Lung (tissue), 17 donors: ENCODE measurements at places on chromosomes 7 and 10.
A peak's percentile ranks its signal among the peaks of the same experiment; 100 is the strongest.

DNA sequence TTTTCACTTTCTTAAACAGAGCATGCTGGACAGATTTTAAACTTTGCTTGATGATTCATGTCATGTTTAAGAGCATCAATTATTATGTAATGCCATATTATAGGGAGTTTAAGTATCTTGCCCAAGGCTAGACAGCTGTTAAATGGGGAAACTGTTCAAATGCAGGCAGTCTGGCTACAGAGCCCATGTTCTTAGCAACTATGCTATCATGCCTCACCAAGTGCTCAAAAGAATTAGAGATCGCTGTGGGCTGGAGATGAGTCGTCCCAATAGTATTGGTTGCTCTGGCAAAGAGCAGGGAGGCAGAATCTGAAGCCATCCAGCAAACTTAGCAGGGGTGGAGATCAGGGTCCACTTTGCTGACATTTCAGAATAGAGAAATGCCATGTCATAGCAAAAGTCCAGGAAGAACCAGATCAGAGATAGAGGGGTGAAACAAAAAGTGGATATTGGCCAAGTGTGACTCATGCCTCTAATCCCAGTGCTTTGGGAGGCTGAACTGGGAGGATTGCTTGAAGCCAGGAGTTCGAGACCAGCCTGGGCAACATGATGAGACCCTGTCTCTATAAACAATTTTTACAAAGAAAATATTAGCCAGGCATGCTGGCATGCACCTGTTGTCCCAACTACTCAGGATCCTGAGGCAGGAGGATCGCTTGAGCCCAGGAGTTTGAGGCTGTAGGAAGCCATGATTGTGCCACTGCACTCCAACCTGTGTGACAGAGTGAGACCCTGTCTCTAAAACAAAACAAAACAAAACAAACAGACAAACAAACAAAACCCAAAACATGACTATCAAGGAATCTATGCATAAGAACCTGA is 57.8 kb downstream of the BAMBI start:
- peak; percentile 40 for DNase-seq

GRCh38 chr7:92608380-92609322 is 18.5 kb upstream of the FAM133B start:
- peak; percentile 43 for DNase-seq

- DNase-seq, result no peak
These were observed 51.8 kb upstream of the BET1 start for GRCh38 chr7:94055963-94056362.

DNA sequence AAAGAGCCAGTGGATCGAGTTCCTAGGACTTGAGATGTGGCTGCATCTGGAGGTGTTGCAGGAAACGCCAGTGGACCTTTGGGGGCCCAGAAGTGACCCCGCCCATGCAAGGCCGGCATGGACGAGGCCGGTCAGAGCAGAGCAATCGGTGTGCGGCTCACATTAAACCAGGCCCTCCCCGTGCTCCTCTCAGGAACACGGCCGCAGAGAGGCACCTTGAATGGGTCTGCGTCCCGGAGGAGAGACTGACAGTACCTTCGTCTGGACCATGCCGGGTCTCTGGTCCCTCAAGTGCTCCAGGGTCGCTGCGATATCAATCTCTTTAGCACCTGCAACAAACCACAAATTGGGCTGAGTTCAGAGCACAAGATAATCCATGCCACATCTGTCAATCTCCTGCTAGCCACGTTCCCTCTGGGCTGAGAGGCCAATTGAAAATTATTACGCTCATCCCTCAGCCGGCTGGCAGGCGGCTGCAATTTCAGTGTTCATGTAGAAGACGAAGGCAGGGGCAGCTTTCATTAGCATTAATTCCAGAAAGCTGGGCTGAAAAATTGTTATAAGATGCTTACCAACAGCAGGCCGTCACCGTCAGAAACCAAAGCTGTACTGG is 212.0 kb downstream of the DNAJB6 start:
- DNase-seq, result no peak

GRCh38 chr10:108454793-108455192 is 1290.3 kb upstream of the SORCS1 start:
- DNase-seq, result no peak

DNA sequence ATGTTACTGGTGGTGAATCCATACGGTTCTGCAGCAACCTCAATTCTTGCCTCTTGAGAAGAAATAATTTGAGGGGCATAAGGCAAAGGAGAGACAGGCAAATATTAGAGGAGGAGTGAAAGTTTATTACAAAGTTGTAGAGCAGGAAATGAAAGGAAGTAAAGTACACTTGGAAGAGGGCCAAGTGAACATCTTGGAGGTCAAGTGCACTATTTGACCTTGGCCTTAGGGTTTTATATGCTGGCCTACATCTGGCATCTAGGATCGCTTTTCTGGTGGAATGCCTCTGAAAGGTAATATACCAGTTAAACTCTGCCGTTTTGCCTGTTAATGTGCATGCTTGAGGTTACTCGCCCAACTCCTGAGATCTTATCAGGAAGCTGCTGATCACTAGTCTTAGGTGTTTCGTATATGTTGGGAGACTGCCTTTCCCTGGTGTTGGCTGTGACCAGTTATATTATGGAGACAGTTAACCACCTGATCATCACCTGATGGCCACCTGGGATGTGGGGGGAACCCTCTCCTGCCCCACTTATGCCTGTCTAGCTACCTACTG is 66.1 kb upstream of the CYP2C18 start:
- DNase-seq, result no peak

DNA sequence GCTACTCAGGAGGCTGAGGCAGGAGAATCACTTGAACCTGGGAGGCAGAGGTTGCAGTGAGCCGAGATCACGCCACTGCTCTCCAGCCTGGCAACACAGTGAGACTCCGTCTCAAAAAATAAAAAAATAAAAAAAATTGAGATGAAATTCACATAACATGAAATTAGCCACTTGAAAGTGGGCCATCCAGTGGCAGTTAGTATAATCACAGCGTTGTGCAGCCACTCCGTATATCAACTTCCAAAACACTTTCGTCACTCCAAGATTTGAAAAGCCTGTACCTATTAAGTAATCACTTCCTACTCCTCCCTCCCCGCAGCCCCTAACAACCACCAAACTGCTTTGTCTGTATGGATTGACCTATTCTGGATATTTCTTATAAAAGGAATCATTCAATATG is 20.7 kb upstream of the CACUL1 start:
- DNase-seq, result no peak

- no peak for DNase-seq
These were observed 506 bp upstream of the FAM170B start for GRCh38 chr10:49134327-49134726.

GRCh38 chr7:81687062-81687461 is 82.8 kb downstream of the HGF start:
- peak; percentile 66 for DNase-seq

DNA sequence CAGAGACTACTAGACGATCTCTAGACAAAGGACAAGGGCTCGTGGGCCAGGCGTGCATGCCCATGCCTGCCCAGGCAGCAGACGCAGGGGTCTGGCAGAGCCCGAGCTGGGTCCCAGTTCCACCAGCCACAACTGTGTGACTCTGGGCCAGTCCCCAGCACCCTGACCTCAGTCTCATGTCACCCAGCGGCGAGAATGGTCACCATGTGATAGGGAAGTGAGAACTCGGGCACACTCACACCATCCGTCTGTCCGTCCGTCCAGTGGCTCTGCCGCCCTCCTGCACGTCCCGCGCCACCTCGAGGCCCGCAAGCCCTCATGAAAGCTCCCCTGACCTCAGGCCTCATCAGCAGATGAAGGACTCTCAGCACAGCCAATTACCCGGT is 280.0 kb downstream of the ELFN1 start:
- DNase-seq, result no peak

- peak; percentile 75 for DNase-seq
These were observed 90.3 kb downstream of the INPP5A start for GRCh38 chr10:132627666-132628531.

DNA sequence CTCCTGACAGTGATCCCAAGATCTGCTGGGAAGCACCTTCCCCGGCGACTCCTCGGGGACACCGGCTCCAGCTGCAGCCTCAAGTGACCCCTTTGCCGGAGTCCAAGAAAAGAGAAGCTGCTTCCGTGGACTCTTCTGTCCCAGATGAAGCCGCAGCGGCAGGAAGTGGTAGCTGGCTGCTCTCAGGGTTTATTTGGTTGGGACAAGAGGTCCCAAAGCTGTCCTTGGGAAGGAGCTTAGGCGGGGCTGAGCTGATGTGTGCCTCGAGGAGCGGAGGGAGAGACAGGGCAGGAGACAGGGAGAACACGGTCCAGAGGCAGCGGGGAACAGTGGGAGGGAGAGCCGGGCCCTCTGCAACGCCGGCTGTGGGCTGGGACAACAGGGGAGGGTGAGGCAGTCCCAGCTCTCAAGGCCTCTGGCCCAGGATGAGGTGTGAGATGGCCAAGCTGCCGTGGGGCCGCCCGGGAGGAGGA is 13.1 kb upstream of the FAM20C start:
- DNase-seq, result no peak

GRCh38 chr7:132118641-132119040 is 457.6 kb downstream of the PLXNA4 start:
- DNase-seq, result no peak

GRCh38 chr10:113980408-113981087 is 63.1 kb upstream of the ADRB1 start:
- DNase-seq, result no peak

DNA sequence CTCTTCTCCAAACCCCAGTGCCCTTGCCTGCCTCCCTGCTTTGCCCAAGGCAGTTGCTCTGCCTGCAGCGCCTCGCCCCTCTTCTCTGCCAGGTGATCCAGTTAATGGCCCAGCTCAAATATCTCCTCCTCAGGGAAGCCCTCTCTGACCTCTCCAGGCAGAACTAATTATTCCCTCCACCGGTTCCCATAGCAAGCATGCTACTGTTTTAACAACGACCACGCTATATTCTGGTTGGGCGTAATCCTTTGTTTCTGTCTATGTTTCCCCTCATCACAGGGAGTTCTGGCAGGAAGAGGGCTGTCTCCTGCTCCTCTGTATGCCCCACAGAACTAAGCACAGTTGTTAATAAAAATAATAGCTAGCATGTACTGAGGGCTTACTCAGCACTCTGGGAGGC is 36.8 kb upstream of the R3HCC1L start:
- no peak for DNase-seq

GRCh38 chr7:110010359-110010758 is 1080.6 kb upstream of the LRRN3 start:
- DNase-seq, result no peak

GRCh38 chr7:88759230-88760135 is at the start of gene ZNF804B:
Gene ZNF804B (plus strand): TSS chr7:88759700. CDS start chr7:88759977, 277 bp downstream.
- DNase-seq, result peak; percentile 28

DNA sequence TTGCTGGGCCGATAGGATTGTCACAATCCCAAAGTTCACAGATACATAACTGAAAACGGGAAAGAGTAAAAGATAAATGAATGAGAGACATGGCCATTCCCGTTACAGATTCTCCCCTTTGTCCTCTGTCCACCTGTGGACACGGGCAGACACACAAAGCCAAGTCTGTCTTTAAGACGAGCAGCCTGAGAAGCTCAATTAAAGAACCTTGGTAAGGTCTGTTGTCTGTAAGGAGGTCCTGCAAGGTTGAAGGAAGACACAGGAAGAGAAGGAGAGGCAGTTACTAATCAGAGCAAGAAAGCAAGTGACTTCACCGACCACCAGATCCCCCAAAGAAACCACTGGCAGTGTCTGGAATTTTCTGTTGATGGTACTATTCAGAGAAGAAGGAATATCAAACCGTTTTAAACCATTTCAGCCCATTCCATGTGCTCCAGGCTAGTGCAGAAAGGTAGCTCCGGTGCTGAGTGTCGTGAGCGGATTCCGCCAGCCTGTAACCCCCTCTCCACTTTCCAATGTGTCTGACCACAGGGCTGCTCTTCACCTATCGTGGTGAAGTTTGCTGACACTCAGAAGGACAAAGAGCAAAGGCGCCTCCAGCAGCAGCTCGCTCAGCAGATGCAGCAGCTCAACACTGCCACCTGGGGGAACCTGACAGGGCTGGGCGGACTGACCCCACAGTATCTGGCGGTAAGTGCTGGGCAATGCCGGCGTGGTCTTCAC is 252.6 kb downstream of the CELF2 start:
- peak; percentile 86 for DNase-seq

DNA sequence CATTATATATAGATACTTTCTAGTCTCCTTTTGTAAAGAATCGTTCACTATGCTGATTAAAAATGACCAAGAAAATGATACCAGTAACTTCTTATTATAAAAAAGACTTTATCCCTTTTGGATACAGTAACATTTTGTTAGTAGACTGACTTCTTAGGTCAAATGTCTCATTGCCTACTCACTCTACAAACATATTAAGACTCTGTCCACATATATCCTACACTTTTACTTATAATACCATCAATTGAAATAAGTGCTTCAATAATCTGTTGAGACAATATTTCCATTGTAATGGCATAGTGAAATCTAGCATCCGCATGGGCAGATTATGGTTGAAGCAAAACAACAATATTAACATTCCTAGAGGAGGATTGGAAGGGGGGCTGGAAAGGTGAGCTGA is 180.6 kb downstream of the ARL4A start:
- DNase-seq, result no peak

- DNase-seq, result no peak
These were observed 131.3 kb downstream of the FAM53B start for GRCh38 chr10:124612611-124613498.

GRCh38 chr10:69439350-69439739 is 11.9 kb upstream of the TSPAN15 start:
- no peak for DNase-seq

- peak; percentile 76 for DNase-seq
These were observed 403.9 kb upstream of the CELF2 start for GRCh38 chr10:10613656-10614244.

DNA sequence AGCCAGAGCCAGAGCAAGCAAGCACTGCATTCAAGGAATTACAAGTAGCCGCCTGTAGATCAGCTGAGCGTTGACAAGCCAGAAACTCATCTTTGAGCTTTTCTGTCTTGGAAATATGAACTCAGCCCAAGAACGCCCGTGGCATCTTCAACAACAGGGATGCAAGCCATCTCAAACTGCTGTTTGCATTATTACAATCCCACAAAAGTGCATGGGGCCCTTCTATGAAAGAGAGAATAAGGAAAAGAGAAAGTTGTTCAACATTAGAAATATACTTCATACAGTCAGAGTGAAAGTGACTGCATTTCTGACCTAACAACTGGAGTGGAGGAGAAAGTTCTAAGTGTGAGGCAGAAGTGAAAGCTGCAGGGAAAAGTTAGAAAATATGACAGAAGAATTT is 6.5 kb downstream of the SGCE start:
- DNase-seq, result no peak

GRCh38 chr7:8371742-8372141 is 61.7 kb upstream of the NXPH1 start:
- DNase-seq, result no peak

DNA sequence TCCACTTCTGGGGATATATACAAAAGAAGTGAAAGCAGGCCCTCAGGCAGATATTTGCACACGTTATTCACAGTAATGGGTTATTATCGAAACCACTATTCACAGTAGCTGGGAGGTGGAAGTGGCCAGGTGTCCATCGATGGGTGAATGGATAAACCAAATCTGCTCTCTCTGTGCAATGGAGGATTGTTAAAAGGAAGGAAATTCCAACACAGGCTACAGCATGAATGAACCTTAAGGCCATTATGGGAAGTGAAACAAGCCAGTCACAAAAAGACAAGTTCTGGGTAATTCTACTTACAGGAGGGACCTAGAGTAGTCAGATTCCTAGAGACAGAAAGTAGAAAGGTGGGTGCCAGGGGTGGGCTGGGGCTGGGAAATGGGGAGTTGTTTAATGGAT is 48.5 kb upstream of the BHLHA15 start:
- no peak for DNase-seq
